ENCODE measurements at places on chromosomes 1 and 21.

DNA sequence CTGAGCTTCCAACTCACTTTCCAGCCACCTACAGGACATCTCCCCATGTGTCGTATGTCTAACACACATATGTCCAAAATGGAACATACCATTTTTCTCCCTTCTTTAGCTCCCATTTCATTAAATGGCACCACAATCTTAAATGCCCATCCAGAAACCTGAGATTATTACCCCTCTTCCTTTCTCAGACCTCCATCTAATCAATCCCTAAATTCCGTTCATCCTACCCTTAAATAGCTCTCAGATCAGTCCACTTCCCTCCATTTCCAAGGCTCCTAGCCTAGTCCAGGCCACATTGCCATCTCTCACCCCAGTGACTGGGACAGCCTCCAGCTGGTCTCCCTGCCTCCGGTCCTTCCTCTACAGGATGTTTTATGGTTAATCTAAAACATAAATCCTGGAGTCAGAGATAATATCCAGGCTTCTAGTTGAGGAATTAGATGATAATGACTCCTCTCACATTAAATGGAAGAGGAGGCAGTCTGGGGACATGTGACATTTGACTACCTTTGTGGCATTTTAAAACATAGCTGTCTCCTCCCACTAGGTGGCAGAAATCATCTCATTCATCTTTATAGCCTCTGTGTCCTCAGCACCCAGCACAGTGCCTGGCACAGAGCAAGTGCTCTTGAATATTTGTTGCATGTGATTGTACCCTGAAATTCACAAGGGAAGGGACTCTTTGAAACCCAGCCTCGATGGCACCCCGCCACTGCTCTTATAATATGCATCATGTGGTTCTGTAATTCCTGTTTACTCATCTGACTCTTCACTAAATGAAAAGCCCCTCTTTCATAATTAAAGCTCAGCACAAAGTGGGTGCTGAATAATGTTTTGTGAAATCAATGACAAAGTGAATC lies 102.3 kb downstream of the TMEM53 start:
- peak; percentile 73 for DNase-seq

GRCh38 chr1:164950541-164950986 lies 391.6 kb downstream of the PBX1 start:
- DNase-seq: no peak

GRCh38 chr1:237712082-237712481 lies 178.6 kb downstream of the ZP4 start:
- no peak for DNase-seq

GRCh38 chr1:56491441-56491840 lies 87.9 kb downstream of the PLPP3 start:
- no peak for DNase-seq

DNA sequence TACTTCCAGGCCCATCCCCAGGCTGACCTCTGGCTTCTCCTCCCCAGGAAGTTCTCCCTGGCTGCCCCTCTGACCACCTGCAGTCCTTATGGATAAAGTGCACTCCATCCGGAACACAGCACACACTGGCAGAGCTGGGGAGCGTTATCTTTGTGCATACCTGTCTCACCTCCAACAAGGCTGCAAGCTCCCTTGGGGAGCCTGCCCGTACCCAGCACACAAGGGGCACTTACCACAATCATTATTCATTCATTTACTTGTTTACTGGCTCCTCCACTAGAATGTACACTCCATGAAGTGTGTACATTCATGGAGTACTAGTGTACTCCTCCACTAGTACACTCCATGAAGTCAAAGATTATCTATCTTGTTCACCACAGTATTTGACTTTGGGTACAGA lies 30.3 kb downstream of the GLIS1 start:
- no peak for DNase-seq

- DNase-seq: no peak
Measured at GRCh38 chr1:244653439-244654107, 647 bp downstream of the DESI2 start.

DNA sequence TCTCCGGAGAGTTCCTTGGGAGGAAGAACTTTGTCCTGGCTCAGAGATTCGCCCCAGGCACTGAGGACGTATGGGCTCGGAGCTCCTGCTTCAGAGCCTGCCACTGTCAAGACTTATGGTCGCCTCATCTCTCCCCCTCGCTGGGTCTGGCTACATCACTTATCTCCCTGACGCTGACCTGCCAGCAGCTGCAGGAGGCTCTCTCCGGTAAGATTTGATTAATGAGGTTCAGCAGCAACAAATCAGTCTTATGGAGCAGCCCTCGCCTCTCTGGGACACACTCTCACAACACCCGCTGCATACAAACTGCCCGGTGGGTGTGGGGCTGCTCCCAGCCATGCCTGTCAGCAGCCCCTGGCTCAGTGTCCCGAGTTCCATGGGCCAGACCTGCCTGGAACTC lies 297.8 kb downstream of the RRAGC start:
- no peak for DNase-seq

DNA sequence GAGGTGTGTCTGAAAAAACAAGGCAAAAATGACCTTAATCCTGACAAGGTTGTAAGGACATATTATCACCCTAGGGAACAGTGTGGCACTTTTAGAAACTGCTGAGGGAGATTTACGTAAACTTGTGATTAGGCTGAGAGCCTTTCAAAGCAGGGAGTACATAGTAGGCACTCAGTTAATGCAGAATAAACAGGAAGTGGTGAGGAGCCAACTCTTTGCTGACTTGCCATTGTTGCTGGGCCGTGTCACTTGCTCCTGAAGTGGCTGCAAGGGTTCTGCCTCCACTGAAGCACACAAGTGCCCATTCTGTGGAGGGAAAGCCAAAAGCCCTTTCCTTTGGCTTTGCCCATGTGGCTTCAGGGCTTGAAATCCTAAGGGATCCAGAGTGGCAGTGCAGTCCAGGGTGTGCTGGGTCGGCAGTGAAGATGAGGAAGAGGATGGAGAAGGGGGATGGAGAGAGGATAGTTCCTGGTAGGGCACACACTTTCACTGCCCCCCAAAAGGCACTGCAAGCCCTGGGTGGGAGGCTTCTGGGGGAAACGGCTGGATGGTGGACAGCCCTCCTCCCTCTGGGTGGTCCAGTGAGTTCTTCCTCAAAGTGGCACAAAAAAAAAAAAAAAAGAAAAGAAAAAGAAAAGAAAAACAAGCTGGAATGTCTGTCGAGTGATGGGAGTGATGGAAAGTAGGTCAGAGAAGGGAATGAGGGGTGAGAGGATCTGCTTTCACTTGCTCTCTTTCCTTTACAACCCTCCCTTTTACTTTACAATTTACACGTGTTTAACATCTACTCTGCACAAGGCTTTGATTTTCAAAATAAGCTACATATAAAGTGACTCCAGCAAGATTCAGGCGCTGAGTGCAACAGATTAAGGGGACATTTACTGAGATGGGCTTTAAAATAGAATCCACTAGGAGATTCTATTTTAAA lies 13.7 kb upstream of the RHEX start:
- no peak for DNase-seq

GRCh38 chr1:101453844-101454243 lies 217.0 kb downstream of the S1PR1 start:
- no peak for DNase-seq

DNA sequence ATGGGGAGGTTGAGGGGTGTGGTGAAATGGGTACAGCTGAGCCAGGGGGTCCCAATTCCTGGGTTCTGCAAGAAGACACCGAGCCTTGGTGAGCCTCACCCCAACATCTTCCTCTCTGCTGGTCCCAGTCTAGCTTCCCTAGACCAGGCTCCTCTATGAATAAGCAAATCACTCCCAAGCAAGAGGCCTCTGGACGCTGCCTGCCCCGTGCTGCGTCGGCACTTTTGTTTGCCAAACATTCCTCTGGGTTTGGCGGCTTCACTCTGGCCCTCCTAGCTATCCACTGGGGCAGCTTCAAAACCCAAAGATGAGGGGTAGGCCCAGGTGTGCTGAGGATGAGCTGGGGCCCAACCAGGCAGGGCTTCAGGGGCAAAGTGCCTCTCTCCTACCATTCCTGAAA lies 137.1 kb upstream of the CD34 start:
- no peak for DNase-seq

DNA sequence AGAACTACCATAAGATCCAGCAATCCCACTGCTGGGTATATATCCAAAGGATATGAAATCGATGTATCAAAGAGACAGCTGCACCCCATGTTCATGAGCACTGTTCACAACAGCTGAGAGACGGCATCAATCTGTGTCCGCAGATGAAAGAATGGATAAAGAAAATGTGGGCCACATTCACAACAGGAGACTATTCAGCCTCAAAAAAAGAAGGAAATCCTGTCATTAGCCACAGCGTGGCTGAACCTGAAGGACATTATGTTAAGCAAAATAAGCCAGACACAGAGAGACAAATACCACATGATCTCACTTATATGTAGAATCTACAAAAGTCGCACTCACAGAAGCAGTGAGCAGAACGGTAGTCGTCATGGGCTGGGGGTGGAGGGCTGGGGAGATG lies 99.2 kb upstream of the IFFO2 start:
- DNase-seq: no peak

- no peak for DNase-seq
Measured at GRCh38 chr1:109760581-109761226, 3.0 kb downstream of the EPS8L3 start.

GRCh38 chr1:238177960-238178645 lies 287.4 kb upstream of the ZP4 start:
- DNase-seq: no peak

- DNase-seq: no peak
Measured at GRCh38 chr1:179127163-179127895, 45.5 kb downstream of the TOR3A start.

GRCh38 chr21:25171438-25171837 lies 435.8 kb downstream of the MRPL39 start:
- DNase-seq: no peak

- DNase-seq: no peak
Measured at GRCh38 chr1:221530791-221531190, 211.1 kb downstream of the DUSP10 start.

- DNase-seq: no peak
Measured at GRCh38 chr1:228381356-228381755, 25.3 kb downstream of the TRIM11 start.

DNA sequence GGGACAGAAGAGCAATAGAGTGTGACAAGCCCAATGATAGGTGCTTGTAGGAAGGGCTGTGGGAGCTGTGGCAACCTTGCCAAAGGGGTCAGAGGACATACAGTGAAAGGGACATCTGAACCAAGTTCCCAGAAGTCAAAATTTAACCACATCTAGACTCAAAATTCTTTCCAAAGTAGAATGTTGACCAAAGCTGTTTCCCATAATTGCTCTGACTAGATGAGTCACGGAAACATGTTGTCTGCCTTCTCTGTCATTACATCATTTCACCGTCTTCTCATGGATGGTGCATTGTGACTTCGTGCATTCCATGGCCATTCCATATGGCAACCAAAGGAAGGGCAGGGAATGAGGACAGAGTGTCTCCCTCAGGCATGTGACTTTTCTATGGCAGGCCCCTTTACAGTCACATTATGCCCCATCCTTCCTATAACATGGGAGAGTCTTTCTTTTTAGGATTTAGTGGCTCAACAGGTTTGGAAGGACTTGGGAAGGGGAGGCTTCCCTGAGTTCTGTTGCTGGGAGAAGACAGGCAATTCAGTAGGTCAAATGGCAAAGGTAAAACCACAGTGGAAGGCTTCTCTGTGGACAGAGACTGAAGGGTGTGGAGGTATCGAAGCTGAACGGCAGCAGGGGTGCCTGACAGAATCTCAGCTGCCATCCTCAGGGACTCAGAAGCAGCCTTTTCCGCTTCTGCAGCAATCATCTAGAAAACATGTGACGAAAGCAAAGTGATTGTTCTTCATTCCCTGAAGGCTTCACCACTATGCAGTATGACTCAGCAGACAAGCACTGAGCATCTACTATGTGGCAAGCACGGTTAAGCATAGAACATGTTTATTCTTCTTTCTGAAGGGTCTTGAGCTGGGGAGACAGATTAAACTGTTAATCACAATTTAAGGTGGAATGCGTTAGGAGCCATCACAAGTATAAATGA lies 24.7 kb downstream of the NPHS2 start:
- no peak for DNase-seq

DNA sequence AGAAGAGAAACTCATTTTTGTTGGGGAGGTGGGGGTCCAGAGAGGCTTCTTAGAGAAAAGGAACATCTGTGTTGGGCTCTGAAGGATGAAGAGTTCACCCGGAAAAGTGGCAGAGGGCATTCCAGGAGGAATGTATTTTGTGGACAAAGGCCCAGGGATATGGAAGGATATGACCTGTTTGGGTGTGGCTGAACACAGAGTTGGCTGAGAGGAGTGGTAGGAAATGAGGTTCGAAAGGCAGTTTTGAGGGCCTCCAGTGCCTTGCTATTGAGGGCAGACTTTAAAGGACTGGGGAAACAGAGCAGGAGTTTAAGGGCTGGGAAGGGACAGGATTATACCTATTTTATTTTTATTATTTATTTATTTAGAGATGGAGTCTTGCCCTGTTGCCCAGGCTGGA lies 27.3 kb upstream of the WASF2 start:
- DNase-seq: no peak

- no peak for DNase-seq
Measured at GRCh38 chr1:103497404-103497803, 28.1 kb upstream of the RNPC3 start.

GRCh38 chr1:68558321-68559026 lies 61.6 kb upstream of the DEPDC1 start:
- no peak for DNase-seq

GRCh38 chr1:79588719-79589118 lies 582.2 kb upstream of the ADGRL4 start:
- no peak for DNase-seq

GRCh38 chr1:37020653-37021277 lies 13.6 kb downstream of the GRIK3 start:
- no peak for DNase-seq

DNA sequence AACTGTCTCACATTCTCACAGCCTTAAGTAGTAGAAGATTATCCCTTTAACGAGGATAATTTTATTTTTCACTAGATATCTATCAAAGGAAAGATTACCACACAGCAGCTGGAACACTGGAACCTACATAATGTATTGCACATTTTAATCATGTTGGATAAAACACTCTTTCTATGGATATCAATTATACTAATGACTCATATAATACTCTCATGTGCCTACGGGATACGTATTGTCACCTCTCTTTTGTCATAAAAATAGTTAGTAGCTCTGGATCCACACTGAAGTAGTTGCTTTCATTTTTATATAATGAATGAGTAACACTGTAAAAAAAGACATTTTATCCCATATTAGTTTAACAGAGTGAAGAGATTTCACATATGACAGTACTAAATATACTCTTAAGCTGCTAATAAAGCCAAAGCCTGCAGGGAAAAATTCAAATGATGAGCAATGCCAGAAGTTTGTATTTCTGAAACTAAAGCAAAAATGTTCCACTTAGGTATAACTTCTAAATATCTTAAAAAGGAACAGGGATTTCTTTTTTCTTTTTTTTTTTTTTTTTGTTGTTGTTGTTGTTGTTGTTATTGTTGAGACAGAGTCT lies 408.7 kb upstream of the PKN2 start:
- no peak for DNase-seq

GRCh38 chr1:190196020-190196419 lies 281.6 kb downstream of the BRINP3 start:
- DNase-seq: no peak

GRCh38 chr1:100894603-100895539 lies at the start of gene EXTL2:
Gene EXTL2, minus strand, starts transcription at chr1:100894842. Its CDS starts 6,085 bp downstream, at chr1:100888757.
- peak; percentile 87 for DNase-seq
